ENCODE measurements at places on chromosomes 11 and 22. TPM values are rescaled to one million over a fixed set of nuclear protein-coding genes. Genes with fewer than 3 reads are reported as not detected.

Gene SYT7
- total RNA-seq = not detected

GRCh38 chr11:68523743-68524142 lies 63.2 kb downstream of the PPP6R3 start:
- H3K36me3 ChIP-seq = peaks cover 12% of the 10 kb centered on the region
- peak overlapping the region; percentile 86 for H3K27ac ChIP-seq
- DNase-seq = no peak
- no peak overlapping the region for H3K4me3 ChIP-seq
- H3K4me1 ChIP-seq = peaks cover 67% of the 10 kb centered on the region

Gene BARX2
- not detected for total RNA-seq

DNA sequence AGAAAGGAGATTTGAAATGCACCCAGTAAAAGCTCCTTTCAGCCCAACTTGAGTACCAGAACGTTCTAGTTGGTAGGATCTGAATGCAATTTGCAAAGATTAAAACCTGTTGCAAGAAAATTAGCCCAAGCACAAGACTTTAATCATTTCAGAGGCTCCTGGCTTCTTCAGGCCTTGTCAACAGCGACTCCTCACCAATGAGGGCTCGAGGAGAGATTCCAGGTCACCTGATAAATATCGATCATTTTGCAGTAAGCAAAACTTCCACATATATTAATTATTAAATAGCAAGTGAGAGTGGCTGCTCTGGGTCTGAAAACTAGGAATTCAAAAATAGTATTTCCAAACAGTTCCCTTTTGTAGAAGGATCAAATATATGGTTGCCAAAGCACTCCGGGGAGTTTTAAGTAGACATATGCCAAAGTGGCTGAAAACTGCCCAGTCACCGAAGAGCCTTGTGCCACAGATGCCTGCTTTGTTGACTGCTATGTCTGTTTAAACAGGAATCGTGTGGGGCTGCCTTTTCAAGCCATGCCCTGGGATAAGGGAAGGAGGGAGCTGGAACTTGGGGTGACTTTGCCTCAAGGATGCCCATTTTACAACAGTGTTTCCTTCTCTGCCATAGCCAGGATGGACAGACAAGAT lies 64.0 kb downstream of the CSNK2A3 start:
- H3K4me3 ChIP-seq = no peak overlapping the region
- H3K4me1 ChIP-seq = no peaks in the 10 kb centered on the region

DNA sequence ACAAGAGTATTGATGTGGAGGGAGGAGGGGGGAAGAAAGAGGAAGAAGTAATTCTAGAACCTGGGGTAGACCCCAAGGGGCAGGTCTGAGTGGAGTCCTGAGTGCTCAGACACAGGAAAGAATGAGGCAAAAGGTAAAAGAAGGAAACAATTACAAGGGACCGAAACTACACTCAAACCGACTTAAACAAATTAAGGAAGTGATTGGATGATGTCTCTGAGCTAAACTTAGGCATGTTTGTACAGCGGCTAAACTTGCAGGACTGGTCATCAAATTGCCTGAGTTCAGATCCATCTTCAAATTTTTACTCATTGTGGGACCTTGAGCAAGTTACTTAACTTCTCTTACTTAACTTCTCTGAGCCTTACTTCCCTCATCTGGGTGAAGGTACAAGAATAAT lies 86.3 kb upstream of the LRRC55 start:
- H3K27ac ChIP-seq = no peak overlapping the region
- no peaks in the 10 kb centered on the region for H3K27me3 ChIP-seq
- no peaks in the 10 kb centered on the region for H3K4me1 ChIP-seq
- no peak overlapping the region for H3K4me3 ChIP-seq
- H3K36me3 ChIP-seq = no peaks in the 10 kb centered on the region
- no peak for DNase-seq

GRCh38 chr22:30167296-30167695 lies 79.3 kb downstream of the LIF start:
- no peak for DNase-seq
- peaks cover 2% of the 10 kb centered on the region for H3K4me1 ChIP-seq
- no peak overlapping the region for H3K4me3 ChIP-seq

- no peaks in the 10 kb centered on the region for H3K27me3 ChIP-seq
- peaks cover 31% of the 10 kb centered on the region for H3K4me1 ChIP-seq
- peak; percentile 39 for DNase-seq
- peaks cover 6% of the 10 kb centered on the region for H3K36me3 ChIP-seq
- H3K27ac ChIP-seq = peak overlapping the region; percentile 100
- H3K4me3 ChIP-seq = peak overlapping the region; percentile 100
Measured at GRCh38 chr11:10858439-10859325, 829 bp upstream of the ZBED5 start.

Gene TUG1
- 82.9 TPM for total RNA-seq

DNA sequence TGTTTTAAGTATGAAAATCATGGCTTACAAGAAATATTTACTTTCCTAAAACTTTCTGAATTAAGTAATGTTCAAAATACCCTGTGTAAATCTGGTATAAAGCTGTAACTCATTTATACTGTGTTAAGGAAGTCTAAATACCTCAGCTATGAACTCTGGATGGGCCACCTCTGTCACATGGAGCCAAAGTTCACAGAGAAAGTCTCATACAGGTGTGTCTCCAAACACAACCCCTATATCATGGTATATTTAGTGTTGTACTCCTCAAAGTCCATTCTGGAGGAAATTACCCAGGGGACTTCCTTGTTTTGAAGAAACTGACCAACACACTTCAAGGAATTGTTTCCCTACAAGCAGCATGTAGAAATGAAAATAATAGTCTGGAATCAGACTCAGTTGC lies 909.2 kb upstream of the TENM4 start:
- H3K27ac ChIP-seq = no peak overlapping the region
- H3K4me1 ChIP-seq = no peaks in the 10 kb centered on the region
- no peaks in the 10 kb centered on the region for H3K36me3 ChIP-seq
- H3K27me3 ChIP-seq = no peaks in the 10 kb centered on the region

Gene RIMBP3C
- 1.2 TPM for total RNA-seq

Gene MAPK12
- 1.7 TPM for total RNA-seq

- H3K4me3 ChIP-seq = no peak overlapping the region
- H3K27ac ChIP-seq = no peak overlapping the region
- no peaks in the 10 kb centered on the region for H3K27me3 ChIP-seq
Measured at GRCh38 chr22:27900153-27900552, 18.9 kb downstream of the PITPNB start.

GRCh38 chr11:124510279-124510678 lies 33.2 kb downstream of the OR8B12 start:
- H3K4me3 ChIP-seq = no peak overlapping the region
- no peaks in the 10 kb centered on the region for H3K36me3 ChIP-seq
- no peak for DNase-seq
- no peaks in the 10 kb centered on the region for H3K4me1 ChIP-seq

Gene C11orf21
- 50.1 TPM for total RNA-seq

- H3K36me3 ChIP-seq = no peaks in the 10 kb centered on the region
- no peak overlapping the region for H3K27ac ChIP-seq
- H3K27me3 ChIP-seq = peaks cover 46% of the 10 kb centered on the region
- DNase-seq = no peak
- H3K4me1 ChIP-seq = peaks cover 3% of the 10 kb centered on the region
Measured at GRCh38 chr11:123260511-123261211, 65.6 kb upstream of the CLMP start.

GRCh38 chr11:5807580-5807979 lies 1.1 kb upstream of the OR52N2 start:
- peaks cover 41% of the 10 kb centered on the region for H3K27me3 ChIP-seq
- H3K36me3 ChIP-seq = peaks cover 4% of the 10 kb centered on the region
- H3K4me1 ChIP-seq = peaks cover 12% of the 10 kb centered on the region

DNA sequence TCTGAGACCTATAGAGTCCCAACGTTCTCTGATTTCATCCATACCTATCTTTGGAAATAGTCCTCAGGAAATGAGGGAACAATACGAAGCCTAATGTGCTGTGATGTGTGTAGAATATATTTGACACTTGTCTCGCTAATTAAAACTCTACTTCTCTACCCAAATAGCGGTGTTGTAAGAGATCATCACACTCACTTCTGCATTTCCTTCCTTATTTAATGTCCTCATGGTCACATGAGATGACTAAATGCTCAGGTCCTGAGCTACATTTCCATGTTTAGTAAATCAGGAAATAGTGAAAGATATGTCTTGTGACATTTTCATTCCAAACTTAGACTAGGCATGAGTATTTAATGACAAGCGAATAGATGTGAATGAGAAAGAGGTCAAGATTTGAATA lies 112.3 kb downstream of the MAML2 start:
- DNase-seq = no peak
- peaks cover 29% of the 10 kb centered on the region for H3K4me1 ChIP-seq
- no peak overlapping the region for H3K4me3 ChIP-seq
- no peaks in the 10 kb centered on the region for H3K27me3 ChIP-seq
- H3K36me3 ChIP-seq = no peaks in the 10 kb centered on the region

DNA sequence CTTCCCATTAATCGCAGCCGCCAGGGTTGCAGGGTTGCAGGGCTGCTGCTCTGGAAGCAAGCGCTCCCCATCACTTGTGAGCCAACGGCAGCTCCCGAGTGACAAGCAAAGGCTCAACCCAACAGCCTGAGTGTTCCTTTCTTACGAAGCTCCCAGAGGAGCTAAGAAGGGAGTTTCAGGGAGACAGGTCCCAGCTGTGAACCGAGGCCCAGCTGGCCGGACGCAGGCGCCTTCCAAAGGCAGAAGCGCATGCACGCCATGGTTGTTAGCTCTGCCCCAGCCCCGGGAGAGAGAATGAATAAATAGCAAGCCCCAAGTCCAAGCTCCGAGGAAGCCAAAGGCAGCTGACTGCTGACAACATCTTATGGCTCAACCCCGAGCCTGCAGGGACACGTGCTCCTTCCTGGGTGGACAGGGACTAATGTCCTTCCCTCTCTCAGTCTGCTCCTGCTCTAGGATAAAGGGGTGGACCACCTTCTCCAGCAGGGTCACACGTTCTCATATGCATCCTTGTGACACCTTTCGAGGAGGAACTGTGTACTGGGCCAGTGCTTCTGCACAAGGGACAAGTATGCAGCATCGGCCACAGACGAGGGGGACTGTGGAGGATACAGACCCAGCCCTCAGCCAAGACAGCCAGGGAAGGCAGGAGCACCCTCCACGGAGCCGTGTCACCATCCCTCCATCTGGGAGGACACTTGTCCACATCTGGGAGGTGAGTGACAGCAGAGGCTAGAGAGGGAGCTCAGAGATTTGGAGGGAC lies 29.9 kb downstream of the SHANK2 start:
- no peak overlapping the region for H3K4me3 ChIP-seq
- no peaks in the 10 kb centered on the region for H3K36me3 ChIP-seq
- peaks cover 6% of the 10 kb centered on the region for H3K27me3 ChIP-seq
- DNase-seq = no peak

Gene HTR3B
- not detected for total RNA-seq

Gene ANKK1
- 2.0 TPM for total RNA-seq

Gene PTPN5
- total RNA-seq = not detected

DNA sequence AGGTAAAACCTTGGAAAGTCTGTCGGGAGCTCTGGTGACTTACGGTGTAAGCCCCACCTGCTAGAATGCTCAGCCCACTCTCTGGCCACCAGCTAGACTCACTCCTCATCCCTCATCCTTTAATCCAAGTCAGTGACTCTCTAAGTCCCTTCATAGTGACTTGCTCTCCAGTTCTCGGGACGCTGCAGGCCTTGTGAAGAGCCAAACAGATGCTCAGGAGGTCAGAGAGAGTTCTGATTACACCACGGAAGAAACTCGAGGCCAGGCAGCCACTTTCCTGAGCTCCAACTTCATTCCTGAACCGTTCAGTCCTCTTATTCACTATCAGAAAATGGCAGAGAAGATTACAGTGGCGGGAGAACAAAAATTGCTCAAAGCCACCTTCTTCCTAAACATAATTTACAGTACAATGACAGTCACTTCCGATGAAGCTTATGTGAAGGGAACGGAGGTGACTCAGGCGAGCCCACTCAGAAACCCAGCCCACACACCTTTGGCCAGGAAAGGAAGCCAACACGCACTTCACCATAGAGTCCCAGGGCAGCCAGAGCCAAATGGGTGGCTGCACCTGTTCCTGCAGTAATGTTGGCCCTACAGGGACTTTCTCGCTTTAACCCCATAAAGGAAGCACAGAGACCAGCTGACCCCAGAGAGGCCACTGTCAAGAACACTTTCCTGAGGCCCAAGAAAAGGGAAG lies 100.4 kb downstream of the GALNT18 start:
- H3K27ac ChIP-seq = no peak overlapping the region
- H3K4me1 ChIP-seq = no peaks in the 10 kb centered on the region
- peaks cover 2% of the 10 kb centered on the region for H3K36me3 ChIP-seq
- H3K27me3 ChIP-seq = peaks cover 28% of the 10 kb centered on the region

GRCh38 chr22:50730013-50730891 lies 7.8 kb upstream of the ACR start:
- peaks cover 12% of the 10 kb centered on the region for H3K27me3 ChIP-seq
- DNase-seq = no peak
- H3K4me1 ChIP-seq = peaks cover 13% of the 10 kb centered on the region
- no peak overlapping the region for H3K27ac ChIP-seq

- no peaks in the 10 kb centered on the region for H3K27me3 ChIP-seq
- DNase-seq = no peak
- peaks cover 48% of the 10 kb centered on the region for H3K4me1 ChIP-seq
- H3K27ac ChIP-seq = peak overlapping the region; percentile 98
Measured at GRCh38 chr11:62850911-62851806, 11.8 kb upstream of the WDR74 start.

GRCh38 chr22:18059991-18060390 lies 17.8 kb upstream of the PEX26 start:
- DNase-seq = no peak
- H3K27ac ChIP-seq = no peak overlapping the region
- peaks cover 6% of the 10 kb centered on the region for H3K4me1 ChIP-seq
- H3K4me3 ChIP-seq = no peak overlapping the region

- no peaks in the 10 kb centered on the region for H3K27me3 ChIP-seq
- H3K27ac ChIP-seq = peak overlapping the region; percentile 86
- peaks cover 17% of the 10 kb centered on the region for H3K4me1 ChIP-seq
Measured at GRCh38 chr11:57800444-57801182, 39.0 kb downstream of the CTNND1 start.

DNA sequence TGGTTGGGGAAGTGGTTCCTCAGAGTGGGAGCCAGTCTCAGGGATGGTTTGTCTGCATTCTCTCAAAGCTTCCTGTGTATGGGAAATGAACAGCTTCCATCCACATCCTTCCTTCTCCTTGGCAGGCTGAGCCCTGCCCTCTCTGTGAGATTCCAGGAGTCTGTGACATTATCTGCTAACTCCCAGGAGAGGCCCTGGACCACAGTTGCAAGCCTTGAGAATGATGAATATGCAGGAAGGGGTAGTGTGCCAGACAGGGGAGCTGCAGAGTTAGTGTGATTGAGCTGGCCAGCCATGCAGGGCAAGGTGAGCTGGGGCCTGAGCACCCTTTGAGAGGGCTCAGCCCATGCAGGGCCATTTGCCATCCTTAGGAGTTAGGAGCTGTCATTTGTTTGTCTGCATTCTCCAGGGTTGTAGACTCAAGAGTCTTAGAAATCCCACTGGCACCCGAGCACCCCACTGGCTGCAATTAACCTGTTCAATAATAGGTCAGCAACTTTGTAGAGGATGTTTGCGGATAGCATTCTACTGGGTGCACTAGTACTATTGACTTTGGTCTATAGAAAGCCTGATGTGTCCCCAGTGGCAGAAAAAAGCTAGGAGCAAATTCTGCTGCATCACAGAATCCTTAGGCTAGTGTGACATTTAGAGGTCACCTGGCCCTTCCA lies 299.0 kb upstream of the CADM1 start:
- no peaks in the 10 kb centered on the region for H3K27me3 ChIP-seq
- H3K36me3 ChIP-seq = no peaks in the 10 kb centered on the region
- H3K4me1 ChIP-seq = no peaks in the 10 kb centered on the region
- H3K4me3 ChIP-seq = no peak overlapping the region

Measured in T-helper 17 cell (primary cell).